A549 treated with ZK216348 at 1 μM for 4 hours (cell line): ENCODE measurements at places on chromosomes 5 and 9. TPM values are rescaled to one million over a fixed set of nuclear protein-coding genes. Genes with fewer than 3 reads are reported as not detected.

MAPKAP1 gene
- 63.8 to 83.0 TPM (median 75.2 TPM) in 5 replicates for total RNA-seq

CDH9 gene
- total RNA-seq, result not detected in 5 replicates

KIF24 gene
- total RNA-seq, result 2.9 to 4.5 TPM (median 3.6 TPM) in 5 replicates

CDH6 gene
- 0.07 to 0.15 TPM (median 0.11 TPM) in 4 of 5 replicates, not detected in the other for total RNA-seq

NUTM2F gene
- total RNA-seq, result not detected in 5 replicates

FAM153A gene
- not detected in 5 replicates for total RNA-seq

TUSC1 gene
- 4.2 to 8.5 TPM (median 7.7 TPM) in 5 replicates for total RNA-seq

STKLD1 gene
- 0.84 to 2.0 TPM (median 0.94 TPM) in 5 replicates for total RNA-seq

CATSPER3 gene
- 0.20 to 0.57 TPM (median 0.40 TPM) in 5 replicates for total RNA-seq

GMCL2 gene
- total RNA-seq, result not detected in 5 replicates

TENT4A gene
- total RNA-seq, result 17.4 to 25.3 TPM (median 21.3 TPM) in 5 replicates

RASGRF2 gene
- 1.6 to 2.3 TPM (median 2.0 TPM) in 5 replicates for total RNA-seq

ACTBL2 gene
- 0.09 to 0.12 TPM in 2 of 5 replicates, not detected in the others for total RNA-seq

RANBP17 gene
- total RNA-seq, result 2.1 to 3.0 TPM (median 2.6 TPM) in 5 replicates

SPINK4 gene
- total RNA-seq, result not detected in 5 replicates

KIF3A gene
- total RNA-seq, result 8.1 to 16.4 TPM (median 9.7 TPM) in 5 replicates

CCNI2 gene
- total RNA-seq, result 0.06 to 0.09 TPM in 2 of 5 replicates, not detected in the others

DMRT3 gene
- not detected in 5 replicates for total RNA-seq

EMB gene
- total RNA-seq, result 3.8 to 9.0 TPM (median 6.1 TPM) in 5 replicates

LRRC19 gene
- not detected in 5 replicates for total RNA-seq

NPM1 gene
- total RNA-seq, result 3,231 to 6,081 TPM (median 3,458 TPM) in 5 replicates
